ENCODE measurements at places on chromosomes 6 and 20.

DNA sequence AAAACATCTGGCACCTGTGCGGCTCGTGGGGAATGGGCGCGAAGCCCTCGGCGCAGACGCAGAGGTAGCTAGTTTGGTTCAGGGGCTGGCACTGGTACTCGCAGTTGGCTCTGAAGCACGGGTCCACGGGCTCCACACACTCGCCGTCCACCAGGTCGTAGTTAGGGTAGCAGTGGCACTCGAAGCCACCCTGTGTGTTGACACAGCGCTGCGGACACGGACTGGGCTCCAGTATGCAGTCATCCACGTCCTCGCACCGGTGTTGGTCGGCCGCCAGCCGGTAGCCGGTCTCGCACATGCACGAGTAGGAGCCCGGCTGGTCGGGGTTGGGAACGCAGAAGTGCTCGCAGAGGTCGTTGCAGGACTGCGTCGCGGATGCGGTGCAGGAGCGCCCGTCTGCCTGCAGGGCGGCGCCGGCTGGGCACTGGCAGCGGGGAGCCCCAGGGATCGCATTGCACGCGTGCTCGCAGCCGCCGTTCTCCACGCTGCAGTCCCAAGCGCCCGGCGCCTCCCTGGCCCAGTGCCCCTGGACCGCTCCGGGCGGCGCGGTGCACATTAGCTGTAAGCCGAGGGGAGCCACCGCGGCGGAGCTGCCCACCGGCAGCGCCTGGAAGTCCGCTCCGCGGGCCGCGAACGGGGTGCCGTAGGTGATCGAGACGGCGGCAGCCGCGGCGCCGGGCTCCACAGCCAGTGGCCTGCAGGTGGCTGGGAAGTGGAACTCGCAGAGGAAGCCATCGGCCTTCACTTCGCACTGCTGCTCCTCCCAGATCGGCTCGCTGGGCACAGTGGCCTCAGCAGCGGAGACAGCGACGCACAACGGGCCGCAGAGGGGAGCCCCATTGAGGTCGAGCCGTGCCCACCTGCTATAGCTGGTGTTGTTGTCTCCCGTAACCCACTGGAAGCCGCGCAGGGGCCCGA is 930 bp downstream of the THBD start:
- DNase-seq = no peak

- no peak for DNase-seq
Observed at GRCh38 chr6:130115036-130115435, 96.7 kb downstream of the L3MBTL3 start.

GRCh38 chr6:109693111-109693510 is 2.0 kb downstream of the FIG4 start:
- DNase-seq = no peak

GRCh38 chr6:32332433-32332832 is 39.3 kb downstream of the TSBP1 start:
- DNase-seq = no peak

DNA sequence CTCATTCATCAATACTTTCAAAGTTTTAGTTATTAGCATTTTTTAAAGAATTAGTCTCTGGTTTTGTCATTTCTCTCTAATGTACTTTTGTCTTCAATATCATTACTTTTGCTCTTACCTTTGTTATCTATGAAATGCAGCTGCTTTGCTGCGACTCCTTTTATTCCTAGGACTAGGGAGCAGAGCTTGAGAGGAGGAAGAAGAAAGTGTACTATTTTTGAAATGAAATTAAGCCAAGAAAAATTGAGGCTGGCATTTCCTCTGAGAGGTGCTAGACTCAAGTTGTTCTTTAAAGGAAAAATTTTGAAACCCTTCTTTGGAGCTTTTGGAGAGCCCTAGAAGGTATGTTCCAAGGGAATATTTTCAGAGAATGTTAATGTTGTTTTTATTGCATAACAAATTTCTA is 48.3 kb upstream of the MRAP2 start:
- no peak for DNase-seq

DNA sequence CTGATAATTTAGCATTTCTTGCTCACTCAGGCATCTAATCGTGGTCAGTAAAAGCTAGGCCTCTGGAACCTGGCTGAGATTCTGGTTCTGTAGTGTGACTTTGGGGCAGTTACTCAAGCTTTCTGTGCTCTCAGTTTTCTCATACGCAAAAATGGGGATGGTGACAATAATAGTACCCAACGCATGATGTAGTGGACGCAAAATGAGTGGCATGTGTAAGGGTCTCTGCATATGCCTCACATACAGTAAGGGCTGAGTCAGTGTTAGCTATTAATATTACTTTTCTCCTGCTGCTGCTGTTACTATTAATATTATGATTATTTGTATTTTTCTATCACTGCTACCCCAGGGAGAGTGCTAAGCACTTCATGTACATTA is 686 bp downstream of the GINS1 start:
- no peak for DNase-seq

- DNase-seq = no peak
Observed at GRCh38 chr6:56851541-56852259, 103.2 kb upstream of the BEND6 start.

- DNase-seq = no peak
Observed at GRCh38 chr6:132361101-132361500, 40.2 kb downstream of the MOXD1 start.

- no peak for DNase-seq
Observed at GRCh38 chr6:35722121-35722761, 14.6 kb upstream of the ARMC12 start.

GRCh38 chr20:34403063-34403827 is 40.2 kb downstream of the ITCH start:
- no peak for DNase-seq

- peak; percentile 17 for DNase-seq
Observed at GRCh38 chr20:58649288-58650180, 1.5 kb upstream of the STX16 start.

DNA sequence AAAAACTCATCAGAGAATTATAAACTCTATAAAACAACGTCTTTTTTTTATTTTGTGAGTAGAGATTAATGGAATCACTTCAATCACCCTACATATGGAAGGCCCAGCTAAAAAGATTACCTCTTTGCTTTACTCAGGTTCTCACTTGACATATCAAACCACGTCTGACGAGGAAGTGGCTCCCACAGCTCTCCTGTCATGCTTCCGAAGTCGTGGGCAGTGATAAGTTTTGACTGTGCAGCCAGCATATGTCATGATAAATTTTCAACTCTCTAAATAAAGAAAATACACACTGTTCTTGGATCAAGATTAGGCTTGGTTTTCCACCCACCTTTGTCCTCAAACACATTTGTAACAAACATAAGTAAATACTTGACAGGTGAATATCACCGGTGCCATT is 279.5 kb upstream of the RNF217 start:
- no peak for DNase-seq

DNA sequence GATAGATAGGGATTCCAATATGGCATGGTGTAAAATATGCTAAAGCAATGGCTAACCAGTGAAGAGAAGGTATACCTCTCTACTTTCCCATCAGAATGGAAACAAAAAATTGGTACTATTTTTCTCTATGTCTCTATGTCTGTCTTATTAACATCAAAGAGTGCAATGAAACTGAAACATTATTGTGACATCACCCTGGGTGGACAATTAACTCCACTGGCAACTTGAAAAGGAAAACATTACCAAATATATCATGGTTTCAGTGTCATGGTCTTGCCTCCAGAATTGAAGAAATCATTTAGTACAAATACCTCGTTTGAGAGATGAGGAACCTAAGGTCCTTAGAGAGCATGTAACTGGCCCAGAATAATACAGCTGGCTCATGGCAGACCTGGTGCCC is 1132.5 kb upstream of the MAP3K7 start:
- DNase-seq = no peak

DNA sequence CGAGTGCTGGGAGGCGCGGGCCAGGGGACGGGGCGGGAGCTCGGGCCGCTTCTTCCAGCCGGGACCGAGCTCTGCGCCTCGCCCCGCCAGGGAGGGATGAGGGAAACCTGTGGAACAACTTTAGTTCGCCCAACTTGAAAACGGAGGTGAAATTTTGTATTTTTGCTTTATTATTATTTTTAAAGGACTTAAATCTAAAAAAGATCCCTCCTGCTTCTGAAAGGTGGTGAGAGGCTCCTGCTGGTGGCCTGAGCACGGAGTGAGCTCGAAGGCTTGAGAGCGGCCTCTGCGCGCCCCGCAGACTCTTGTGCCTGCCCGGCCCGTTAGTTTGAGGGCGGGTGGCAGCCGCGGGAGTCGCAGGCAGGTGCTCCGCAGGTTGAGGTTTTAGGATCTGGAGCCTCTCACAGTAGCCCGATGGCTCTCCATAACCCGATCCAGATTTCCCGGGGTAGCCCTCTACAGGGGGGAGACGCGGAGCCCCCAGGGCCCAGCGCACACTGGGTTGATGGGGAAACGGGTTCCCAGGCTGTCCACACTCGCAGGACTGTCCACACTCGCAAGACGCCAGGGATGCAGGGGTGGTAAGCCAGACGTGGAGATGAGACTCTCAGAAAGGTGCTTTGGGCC is 46.2 kb upstream of the SUPT3H start:
- DNase-seq = peak; percentile 9

DNA sequence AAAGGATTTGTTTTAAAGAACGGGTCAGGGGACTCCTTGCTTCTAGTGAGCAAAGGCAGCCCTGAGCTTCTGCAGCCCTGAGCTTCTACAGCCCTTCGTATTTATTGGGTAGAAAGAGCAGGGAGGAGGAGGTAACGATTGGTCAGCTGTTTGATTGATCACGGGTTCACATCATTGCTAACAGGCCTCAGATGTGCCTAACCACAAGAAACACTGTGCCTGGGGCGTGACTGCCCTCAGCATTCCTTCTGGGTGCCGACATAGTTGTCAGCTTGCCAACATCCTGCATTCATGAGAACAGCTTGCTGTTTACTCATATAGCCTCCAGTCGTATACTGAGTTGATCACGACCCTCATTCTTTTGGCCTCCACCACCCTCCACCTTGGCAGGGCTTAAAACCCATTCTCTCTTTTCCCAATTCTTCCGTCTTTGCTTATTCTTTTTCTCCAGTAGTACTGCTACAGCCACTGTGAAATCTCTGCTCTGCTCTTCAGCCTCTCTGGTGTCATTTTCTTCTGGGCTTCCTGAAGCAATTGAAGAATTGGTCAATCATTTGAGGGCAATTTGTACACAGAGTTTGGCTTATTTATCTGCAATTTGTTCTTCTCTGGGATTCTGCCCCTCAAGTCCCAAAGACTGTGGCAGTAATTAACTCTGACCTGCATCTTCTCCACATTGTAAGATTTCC is 25.4 kb upstream of the NOP56 start:
- DNase-seq = no peak

GRCh38 chr6:17484201-17484849 is 90.9 kb downstream of the CAP2 start:
- no peak for DNase-seq

DNA sequence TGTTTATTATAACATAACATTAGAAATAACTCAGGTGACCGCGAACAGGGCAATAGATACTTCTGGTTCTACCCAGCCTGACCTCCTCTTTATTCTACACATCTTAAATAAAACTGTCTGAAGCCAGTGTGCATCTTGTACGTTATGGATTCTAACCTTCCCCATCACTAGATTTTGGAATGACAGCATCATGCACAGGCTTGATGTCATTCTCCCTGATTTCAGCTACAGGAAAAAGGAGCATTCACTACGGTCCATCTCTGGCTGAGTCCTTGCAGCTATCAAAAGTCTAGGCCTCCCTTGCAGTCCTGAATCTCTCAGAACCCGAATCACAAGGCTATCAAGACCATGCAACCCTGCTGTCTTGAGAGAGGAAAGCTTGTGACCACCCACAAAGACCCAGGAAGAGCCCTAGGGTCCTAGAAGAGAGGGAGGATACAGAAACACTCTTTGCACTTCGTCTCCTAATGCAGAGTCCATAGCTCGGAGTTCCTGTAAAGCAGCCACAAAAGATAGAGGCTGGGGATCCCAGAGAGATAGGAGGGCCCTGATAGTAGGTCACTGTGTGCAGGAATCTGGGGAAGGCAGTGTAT is 845 bp downstream of the HLA-DPA1 start:
- DNase-seq = no peak

GRCh38 chr6:7088076-7088742 is 19.6 kb upstream of the RREB1 start:
- DNase-seq = no peak

DNA sequence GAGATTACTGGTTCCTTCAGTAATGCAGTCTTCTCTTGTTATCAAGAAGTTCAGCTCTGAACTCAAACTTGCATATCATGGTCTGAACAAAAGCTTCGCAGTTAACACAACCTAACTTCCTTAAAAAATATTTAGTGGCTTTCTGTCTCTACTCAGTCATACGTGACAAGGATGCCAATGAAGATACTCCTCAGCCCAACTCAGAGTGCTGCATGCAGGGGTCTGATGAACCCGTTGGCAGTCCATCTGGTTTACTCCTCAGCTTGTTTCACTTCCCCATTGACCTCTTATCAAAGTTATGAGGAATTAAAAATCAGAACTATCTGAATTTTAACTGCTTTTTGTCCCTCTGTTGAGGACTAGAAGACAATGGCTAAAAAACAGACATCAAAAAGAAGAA is 56.6 kb upstream of the RIN2 start:
- no peak for DNase-seq
